Activated T-helper 1 cell treated with anti-CD3 and anti-CD28 coated beads, Interleukin-2, amount 50 U/mL, for 16 hours (primary cell): ENCODE measurements at places on chromosomes 16 and 17.

GRCh38 chr17:39462631-39463375 lies 1.5 kb downstream of the CDK12 start:
- DNase-seq: no peak

- DNase-seq: no peak
Observed at GRCh38 chr17:72099919-72100318, 20.9 kb upstream of the SOX9 start.

GRCh38 chr16:72202014-72202413 lies 30.1 kb upstream of the PMFBP1 start:
- DNase-seq: no peak

- no peak for DNase-seq
Observed at GRCh38 chr17:80116921-80117380, 15.6 kb downstream of the GAA start.

DNA sequence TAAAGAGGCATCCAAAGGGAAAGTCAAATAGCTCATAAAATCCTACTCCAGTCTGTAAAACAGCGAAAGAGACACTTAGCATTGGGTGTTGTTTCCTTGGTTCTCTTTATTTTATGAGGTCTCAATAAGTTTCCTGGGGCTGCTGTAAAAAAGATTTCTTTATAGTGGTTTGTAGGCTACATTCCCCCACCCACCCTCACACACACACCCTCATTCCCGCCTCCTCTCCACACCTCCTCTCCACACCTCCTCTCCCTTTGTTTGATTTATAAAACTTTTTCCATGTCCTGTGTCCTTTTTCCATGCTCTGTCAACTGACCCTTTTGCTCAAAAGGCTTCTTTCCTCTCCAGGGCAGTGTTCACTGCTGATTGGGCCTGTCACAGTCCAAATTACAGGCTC lies 178.9 kb upstream of the SOX9 start:
- DNase-seq: no peak

DNA sequence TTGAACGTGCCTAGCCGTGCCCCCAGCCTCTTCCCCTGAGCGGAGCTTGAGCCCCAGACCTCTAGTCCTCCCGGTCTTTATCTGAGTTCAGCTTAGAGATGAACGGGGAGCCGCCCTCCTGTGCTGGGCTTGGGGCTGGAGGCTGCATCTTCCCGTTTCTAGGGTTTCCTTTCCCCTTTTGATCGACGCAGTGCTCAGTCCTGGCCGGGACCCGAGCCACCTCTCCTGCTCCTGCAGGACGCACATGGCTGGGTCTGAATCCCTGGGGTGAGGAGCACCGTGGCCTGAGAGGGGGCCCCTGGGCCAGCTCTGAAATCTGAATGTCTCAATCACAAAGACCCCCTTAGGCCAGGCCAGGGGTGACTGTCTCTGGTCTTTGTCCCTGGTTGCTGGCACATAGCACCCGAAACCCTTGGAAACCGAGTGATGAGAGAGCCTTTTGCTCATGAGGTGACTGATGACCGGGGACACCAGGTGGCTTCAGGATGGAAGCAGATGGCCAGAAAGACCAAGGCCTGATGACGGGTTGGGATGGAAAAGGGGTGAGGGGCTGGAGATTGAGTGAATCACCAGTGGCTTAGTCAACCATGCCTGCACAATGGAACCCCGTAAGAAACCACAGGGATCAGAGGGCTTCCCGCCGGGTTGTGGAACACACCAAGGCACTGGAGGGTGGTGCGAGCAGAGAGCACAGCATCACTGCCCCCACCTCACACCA lies 724 bp downstream of the GAA start:
- DNase-seq: no peak

DNA sequence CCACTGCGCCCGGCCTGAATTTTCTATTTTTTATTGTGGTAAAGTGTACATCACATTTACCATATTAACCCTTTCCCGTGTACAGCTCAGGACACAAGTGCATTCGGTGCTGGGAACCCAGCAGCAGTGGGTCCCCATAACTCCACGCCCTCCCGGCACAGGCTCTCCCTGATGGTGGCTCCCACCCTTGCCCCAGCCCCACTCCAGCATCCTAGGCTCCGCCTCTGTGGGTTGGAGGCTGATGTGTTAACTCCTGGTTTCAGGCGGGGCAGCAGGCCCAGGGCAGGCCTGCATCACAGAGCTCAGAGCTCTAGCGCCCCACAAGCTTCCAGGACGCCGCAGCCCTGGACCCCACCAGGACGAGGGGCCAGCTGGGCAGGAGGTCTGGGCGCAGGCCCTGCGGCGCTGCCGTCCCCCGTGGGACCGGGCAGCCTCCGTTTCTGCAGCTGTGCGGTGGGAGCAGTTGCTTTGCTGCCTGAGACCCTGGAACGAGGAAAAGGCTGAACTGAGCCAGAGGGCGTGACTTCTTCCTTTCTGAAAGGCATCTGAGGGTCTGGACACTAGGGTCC lies 19.6 kb downstream of the ZFPM1 start:
- DNase-seq: no peak

- no peak for DNase-seq
Observed at GRCh38 chr16:30491744-30492308, 19.3 kb downstream of the ITGAL start.
